ENCODE measurements at places on chromosomes 2 and 18. TPM values are rescaled to one million over a fixed set of nuclear protein-coding genes. Genes with fewer than 3 reads are reported as not detected.

DNA sequence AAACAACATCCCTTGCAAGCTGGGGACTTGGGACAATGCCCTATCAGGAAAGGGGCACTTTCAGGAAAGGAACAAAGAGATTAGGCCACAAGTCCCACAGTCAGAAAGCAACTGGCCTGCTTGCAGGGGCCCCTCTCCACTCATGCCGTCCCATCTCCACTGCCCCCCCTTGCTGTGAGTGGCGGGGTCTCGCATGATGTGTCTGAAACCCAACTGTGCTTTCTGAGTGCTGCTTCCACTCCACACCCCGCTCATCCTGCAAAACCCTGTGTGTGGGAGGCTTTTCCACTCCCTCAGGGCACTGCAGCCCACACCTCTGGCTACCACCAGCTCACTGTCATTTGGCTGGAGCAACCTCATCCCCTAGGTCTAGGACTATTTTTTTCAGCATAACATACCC is 7.9 kb downstream of the HS6ST1 start:
- no peak for DNase-seq

Gene KCNS3
- polyA plus RNA-seq = 7.7 TPM

GRCh38 chr2:148023861-148024260 is 3.0 kb downstream of the MBD5 start:
- DNase-seq = no peak

- no peak for DNase-seq
These were observed 168.3 kb upstream of the VRK2 start for GRCh38 chr2:57878171-57878865.

GRCh38 chr2:151947813-151948165 is 119.6 kb upstream of the ARL5A start:
- DNase-seq = no peak

- DNase-seq = no peak
These were observed at the start of gene TCF4 for GRCh38 chr18:55588111-55588869. TSS of gene TCF4 (minus strand) at chr18:55588192. CDS start at chr18:55587116, 1,076 bp downstream.

DNA sequence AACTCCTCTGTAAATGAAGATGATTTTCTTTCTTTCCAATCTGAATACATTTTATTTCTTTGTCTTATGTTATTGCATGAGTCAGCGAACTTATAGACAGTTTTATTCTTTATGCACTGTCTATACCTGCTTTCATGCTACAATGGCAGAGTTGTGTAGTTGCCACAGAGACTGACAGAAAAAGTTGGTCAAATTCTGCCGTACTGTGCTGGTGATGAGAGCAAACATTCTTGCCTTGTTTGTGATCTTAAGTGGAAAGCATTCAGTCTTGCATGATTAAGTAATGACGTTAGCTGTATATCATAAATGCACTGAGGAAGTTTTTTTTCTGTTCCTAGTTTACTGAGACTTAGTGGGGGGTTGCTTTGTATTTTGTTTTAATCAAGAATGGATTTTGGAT is 32.9 kb downstream of the ZC3H15 start:
- DNase-seq = no peak

- DNase-seq = no peak
These were observed 437.7 kb downstream of the SATB2 start for GRCh38 chr2:199019898-199020507.

DNA sequence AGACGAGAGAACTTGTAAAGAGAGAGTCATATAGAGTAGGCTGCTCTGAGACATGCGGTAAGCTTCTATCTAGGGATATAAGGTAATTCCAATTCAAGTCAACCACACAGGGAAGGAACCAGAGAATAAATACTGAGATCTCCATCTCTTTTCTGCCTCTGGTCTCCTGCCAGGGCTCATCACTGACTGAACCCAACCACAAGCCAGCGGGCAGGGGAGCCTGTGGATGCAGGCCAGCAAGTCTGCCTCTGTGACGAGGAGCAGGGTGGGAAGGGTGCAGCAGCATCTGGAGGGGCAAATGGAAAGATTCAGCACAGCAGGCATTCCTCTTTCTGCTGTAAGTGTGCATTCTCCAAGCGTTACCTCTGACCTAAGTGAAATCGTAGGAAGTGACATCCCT is 82.2 kb downstream of the ICOS start:
- DNase-seq = no peak

- DNase-seq = no peak
These were observed 208.8 kb upstream of the TWIST2 start for GRCh38 chr2:238638982-238639628.

Gene ACTR1B
- polyA plus RNA-seq = 93.2 TPM

DNA sequence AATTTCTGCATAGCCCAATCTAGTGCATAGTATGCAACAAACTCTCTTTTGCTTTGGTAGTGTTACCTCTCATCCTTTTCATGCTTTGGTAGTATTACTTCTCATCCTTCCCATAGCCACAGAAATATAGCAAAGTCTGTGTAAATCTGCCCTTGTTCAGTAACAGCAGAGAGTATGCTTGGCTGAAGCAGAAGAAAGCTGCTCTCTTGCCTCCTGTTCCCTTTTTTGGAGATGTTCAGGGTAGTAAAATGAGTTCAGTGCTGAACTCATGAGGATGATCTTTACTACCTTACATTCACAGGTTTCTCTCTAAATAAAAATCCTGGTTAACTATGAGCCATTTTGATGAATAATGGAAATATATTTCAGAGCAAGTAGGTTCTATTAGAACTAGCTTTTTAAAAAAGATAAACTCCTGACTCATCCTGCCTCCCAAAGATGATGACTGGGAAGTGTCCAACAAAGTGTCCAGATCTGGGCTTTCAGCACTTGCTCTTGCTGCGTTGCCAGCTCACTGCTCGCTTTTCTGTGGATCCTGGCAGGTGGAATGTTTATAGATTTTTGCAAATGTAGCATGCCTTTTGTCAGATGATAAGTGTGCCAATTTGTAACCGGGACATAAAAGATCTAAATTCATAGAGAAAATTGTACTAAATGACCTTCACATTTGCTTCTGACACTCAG is 29.4 kb upstream of the CHMP3 start:
- no peak for DNase-seq

Gene POLR1A
- 6.6 TPM for polyA plus RNA-seq

DNA sequence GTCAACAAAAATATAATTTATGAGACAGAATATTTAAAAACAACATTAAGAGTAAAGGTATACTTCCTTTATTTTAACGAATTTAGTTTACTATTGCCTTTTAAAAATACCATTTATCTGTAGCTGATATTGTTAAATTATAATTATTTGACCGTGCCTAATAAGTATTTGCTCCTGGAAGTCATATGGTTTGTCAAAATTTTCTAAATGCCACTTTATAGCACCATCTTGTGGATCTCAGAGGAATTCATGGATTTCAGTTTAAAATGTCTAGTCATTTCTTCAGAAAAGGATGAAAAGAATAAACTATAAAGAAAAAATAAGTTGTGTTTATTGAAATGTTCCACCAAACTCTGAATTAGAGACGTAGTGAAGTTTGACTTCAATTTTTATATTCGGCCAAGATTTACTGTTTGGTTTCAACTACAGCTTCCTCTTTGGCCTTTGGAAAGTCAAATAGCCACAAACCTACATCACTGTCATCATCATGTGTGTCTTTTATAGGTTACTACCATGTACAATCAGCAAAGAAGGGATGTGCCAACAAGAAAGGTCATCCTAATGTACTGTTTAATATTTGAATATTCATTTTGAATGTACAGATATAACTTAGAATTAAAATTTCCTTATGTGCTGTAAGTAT is 10.3 kb upstream of the FTCDNL1 start:
- DNase-seq = no peak

Gene ICOS
- 0.14 TPM for polyA plus RNA-seq

- no peak for DNase-seq
These were observed 86.9 kb downstream of the SOS1 start for GRCh38 chr2:39033980-39034379.

- DNase-seq = no peak
These were observed 28.8 kb upstream of the SULT1C4 start for GRCh38 chr2:108348816-108349570.

GRCh38 chr18:39685303-39685902 is 2119.8 kb upstream of the CELF4 start:
- no peak for DNase-seq

DNA sequence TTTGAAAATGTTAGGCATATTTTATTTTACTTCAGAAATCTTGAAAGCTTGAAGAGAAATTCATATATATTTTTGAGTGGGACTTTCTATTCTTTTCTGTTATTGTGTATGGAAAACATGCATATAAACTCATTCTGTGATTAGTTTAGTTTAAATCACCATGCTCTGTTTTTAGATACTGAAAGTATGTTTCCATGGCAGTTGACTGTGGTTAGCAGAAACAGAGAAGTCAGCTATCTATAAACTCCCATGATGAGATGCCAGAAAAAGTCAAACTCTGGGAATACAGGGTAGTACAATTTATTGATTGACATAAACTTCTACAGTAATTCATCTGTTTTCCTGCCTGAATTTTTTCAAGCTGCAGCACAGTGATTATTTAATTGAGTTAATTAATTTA is 905.3 kb upstream of the VRK2 start:
- no peak for DNase-seq

DNA sequence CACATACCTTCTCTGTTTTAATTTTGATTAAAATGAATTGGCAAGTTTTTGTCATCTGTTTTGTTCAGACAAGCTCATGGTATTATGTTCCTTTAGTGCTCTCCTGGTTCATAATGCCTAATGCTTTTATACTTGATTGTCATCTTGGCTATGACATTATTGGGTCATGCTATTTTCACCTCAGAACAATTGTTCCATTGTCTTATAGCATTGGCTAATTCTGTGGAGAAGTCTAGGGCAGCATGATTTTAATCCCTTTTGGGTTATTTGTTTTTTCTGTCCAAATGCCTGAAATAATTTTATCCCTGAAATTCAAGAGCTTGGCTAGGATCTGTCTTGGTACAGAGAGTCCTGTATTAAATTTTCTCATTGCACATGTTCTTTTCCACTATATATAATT is 83.8 kb upstream of the CCDC85A start:
- DNase-seq = no peak

Gene CFAP221
- 0.09 TPM for polyA plus RNA-seq
